Inflammatory macrophage (primary cell): ENCODE measurements at places on chromosomes 6 and 20.

- DNase-seq: no peak
Observed at GRCh38 chr20:33653900-33654596, 8.1 kb upstream of the C20orf144 start.

DNA sequence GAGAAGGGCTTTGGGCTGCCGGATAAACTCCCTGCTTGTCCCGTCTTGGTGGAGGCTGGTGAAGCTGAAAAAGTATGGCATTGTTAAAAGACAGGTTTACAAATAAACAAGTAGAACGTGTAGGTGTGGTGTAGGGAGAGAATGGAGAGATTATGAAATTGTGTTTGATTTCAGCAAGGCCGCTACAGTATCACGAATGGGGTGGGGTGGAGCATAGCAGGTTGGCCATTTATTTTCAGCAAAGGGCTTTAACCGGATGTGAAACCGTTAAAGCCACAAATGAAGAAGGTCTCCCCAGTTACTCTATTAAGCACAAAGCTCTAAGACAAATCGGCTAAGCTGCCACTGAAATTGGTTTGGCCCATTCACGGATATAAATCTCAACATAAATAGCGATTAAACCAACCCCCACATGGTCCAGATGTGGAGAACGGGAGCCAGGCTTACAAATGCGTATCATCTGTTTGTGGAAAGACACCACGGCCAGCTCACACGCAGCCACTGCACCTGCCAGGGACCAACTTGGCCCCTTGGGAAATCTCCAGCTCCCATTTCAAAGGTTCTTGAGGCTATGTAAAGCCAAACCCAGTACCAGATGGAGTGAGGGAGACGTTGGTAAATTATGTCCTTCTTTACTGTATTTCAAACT is 94.0 kb downstream of the ZMYND8 start:
- DNase-seq: no peak

- no peak for DNase-seq
Observed at GRCh38 chr6:76174722-76175121, 102.3 kb upstream of the IMPG1 start.

DNA sequence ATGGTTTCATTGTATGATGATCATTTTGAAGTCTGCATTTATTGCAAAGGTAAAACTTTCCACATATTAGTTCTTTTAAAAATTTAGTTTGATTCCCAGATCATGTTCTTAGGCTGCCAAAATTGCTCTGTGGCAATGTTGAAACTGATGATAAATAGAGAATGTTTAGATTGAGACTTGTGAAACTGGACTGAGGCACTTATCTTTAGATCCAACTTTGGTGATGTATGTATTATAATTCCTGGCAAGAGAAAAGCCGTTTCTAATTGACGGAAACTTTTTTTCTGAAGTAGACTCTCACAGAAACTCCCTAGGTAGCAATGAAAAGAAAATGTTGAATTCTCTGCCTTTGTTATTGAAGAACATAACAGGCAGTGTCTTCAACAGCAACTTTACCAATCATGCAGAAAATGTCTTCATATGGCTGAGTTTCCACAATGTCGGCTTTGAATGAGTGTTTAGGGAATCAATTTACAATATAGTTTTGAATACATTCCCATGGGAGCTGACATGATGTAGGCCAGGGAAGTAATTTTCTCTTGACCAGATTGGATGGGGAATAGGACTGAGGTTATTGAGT is 456.2 kb downstream of the CD109 start:
- no peak for DNase-seq

- no peak for DNase-seq
Observed at GRCh38 chr6:129453073-129453472, 256.9 kb downstream of the ARHGAP18 start.

DNA sequence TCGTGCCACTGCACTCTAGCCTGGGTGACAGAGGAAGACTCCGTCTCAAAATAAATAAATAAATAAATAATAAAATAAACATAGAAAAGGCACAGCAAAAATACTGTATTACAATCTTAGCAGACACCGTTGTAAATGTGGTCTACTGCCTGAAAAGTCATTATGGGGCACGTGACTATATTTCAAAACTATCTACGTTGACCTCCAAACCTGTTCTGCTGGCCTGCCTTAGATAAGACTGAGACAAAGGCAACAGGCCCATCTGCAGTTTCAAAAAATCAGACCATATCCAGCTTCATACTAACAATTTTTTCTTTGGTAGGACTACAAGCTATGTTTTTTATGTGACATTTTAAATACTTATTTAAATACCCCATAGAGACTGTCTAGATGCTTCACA is 59.1 kb downstream of the AGPAT4 start:
- no peak for DNase-seq

GRCh38 chr6:150211700-150212511 is 69.1 kb downstream of the PPP1R14C start:
- no peak for DNase-seq

- no peak for DNase-seq
Observed at GRCh38 chr6:98039904-98040607, 757.0 kb upstream of the MMS22L start.

DNA sequence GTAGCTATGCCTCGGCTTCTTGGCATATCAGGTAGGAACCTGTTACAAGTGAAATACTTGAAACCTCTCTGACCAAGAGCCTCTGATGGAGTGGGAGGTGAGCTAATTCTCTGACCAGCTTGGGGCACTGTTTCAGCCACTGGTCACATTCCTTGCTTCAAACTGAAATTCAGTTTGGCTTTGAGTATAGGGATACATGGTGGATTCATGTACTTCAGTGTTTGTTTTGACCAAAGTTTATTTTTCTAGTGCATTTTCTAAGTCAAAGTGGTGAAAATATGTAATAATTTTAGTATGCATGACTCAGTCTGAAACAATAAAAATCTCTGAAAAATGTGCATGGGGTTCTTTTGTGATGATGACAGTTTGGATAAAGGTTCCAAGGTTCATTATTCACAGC is 18.6 kb downstream of the TTPAL start:
- DNase-seq: no peak

DNA sequence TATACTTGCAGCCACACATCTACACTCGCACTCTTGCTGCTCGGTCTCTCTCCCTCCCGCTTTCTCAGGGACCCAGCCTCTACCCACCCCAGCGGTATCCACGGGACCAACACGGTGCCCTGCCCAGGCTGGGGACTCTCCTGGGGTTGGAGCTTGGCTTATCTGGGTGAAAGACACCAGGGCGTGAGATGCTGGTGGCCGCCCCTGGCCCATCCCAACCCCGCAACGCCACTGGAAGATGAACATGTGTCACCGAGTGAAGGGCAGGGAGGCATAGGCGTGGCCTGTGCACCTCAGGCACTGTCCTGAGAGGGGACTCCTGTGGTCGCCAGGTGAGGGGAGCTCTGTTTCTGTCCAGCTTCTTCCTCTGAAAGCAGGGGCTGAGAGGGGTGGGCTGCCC is 47.4 kb downstream of the NINL start:
- no peak for DNase-seq

DNA sequence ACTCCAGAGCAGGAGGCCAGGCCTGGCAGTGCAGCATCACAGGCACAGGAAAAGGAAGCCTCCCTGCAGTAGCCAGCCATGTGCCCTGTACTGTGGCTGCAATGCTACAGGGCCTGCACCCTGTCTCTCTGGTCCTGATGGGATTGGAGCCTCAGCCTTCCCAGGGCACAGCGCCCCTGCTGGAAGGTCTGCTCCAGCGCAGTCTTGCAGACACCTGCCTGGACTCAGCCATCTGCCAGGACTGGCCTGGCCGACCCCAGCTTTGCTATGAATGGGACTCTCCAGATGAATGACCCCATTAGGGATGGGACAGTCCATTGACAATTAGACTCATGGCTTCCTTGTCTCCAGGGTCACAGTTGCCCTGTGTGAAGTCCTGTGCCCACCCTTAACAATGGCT is 251.6 kb downstream of the ERMARD start:
- no peak for DNase-seq

GRCh38 chr20:44780226-44780625 is 30.1 kb downstream of the RIMS4 start:
- DNase-seq: peak; percentile 7

DNA sequence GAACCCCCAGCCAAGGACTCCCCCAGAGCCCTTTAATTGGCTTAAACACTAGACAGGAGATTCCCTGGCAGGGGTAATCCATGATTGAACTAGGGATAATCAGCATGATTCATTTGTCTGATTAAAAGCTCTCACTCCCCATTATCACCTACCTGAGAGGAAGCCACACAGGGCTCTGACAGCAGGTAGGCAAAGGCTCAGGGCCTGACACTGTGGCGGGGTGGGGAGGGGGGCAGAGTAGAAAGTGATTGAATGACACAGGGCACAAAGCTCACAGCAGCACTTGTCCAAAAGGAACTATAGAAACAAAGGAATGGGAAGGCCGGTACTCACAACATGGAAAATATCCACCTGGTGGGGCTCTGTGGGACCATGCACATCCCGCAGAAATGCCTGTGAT is 231.6 kb downstream of the MAFB start:
- DNase-seq: no peak

GRCh38 chr20:57795342-57795697 is 85.5 kb upstream of the PMEPA1 start:
- no peak for DNase-seq

GRCh38 chr6:36724514-36725390 is 27.1 kb downstream of the RAB44 start:
- peak; percentile 61 for DNase-seq

DNA sequence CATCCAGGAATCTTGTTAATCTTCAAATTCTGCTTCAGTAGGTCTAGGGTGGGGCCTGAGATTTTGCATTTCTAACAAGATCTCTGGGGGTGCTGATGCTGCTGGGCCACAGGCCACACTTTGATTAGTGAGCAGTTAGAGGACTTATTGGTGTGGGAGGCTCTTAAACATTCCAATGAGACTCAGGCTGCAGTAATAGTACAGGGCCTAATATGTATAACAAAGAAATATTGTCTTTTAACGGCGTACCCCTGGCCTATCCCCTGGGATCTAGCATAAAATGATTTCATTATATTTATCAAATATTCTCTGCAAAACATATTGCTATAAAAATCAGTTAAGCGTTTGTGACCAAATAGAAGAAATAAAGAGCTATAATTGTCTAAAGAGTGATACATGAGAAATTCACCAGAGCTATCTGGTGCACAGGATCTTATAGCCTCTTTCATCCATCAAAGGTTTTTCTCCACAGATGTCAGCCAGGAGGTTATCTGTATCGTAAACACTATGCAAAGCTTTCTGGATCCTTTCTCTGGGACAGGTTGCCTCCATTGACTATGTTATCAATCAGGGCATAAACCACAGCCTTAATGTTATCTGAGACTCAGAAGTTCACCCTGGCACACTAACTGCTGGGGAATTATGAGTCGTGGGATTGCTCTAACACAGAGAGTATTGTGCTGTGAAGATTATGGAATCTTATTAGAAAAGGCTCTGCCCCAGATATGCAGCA is 488.5 kb upstream of the MAP3K7 start:
- DNase-seq: no peak

- peak; percentile 69 for DNase-seq
Observed at GRCh38 chr6:24924580-24925356, 11.0 kb downstream of the RIPOR2 start.

DNA sequence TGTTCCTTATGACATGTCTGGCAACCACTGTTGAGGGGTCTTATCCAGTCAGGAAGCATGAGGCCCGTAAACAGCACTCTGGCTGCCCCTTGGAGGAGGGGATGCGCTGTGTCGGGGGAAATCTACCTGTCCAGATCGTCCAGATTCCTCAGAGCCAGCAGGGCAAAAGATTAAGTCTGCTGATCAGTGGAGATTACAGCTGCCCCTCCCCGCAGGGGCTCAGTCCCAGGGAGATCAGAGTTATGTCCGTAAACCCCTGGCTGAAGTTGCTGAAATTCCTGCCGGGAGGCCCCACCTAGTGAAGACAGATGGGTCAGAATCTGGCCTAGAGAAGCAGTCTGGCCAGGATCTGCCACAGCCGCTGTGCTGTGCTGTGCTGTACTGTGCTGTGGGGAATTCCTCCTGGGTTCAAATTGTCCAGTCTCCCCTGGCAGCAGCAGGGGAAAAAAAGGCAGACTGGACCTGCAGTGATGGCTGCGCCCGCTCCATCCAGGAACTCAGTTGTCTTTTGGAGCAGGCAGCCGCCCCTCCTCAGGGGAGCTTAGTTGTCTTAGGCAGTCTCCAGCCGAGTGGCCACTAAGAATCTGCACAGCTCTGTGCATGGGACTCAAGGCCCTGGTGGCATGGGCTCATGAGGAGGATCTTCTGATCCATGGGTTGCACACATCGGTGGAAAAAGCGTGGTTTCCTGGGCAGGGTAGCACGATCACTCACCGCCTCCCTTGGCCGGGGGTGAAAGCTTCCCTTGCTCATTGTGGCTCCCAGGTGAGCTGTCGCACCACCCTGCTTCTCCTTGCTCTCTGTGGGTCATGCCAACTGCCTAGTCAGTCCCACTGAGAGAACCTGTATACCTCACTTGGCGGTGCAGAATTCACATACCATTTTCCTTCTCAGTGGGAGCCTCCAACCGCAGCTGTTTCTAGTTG is 1368.8 kb upstream of the ADGRB3 start:
- no peak for DNase-seq

GRCh38 chr6:127690092-127690491 is 113.1 kb downstream of the C6orf58 start:
- no peak for DNase-seq

DNA sequence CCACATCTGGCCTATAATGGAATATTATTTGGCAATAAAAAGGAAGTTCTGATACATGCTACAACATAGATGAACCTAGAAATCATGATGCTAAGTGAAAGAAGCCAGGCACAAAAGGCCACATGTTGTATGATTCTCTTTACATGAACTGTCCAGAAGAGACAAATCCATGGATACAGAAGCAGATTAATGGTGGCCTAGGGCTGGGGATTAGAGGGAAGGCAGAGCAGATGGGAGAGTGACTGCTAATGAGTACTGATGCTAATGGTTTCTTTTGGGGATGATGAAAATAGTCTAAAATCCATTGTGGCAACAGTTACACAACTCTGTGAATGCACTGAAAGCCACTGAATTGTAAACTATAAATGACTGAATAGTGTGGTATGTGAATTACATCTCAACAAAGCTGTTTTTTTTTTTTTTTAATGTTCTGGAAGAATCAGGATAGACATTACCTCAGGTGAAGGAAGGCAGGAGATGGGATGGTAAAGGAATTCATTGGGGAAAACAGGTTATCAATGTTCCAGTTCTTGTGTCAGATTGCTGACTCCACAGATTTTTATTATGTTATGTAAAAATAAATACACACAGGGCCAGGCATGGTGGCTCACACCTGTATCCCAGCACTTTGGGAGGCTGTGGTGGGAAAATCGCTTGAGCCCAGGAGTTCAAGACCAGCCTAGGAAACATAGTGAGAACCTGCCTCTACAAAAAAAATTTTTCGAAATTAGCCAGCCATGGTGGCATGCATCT is 8.9 kb upstream of the SOX12 start:
- DNase-seq: no peak

DNA sequence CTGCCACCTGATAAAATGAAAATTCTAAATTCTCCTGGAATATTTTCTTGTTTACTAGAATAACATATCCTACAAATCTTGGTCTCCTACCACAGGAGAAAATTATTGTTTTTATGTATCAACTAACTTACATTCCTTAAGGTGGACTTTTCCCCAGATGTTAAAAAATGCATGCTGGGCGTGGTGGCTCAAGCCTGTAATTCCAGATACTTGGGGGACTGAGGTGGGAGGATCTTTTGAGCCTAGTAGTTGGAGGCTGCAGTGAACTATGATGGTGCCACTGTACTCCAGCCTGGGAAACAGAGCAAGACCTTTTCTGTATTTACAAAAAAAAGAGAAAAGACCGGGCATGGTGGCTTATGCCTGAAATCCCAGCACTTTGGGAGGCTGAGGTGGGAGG is 27.9 kb upstream of the TFAP2C start:
- no peak for DNase-seq

- no peak for DNase-seq
Observed at GRCh38 chr20:52172392-52173047, 19.1 kb downstream of the ZFP64 start.
